ENCODE measurements at places on chromosomes 7 and 10.

- DNase-seq, result no peak
Measured at GRCh38 chr10:98417481-98417959, 2.5 kb upstream of the PYROXD2 start.

- DNase-seq, result peak; percentile 82
Measured at GRCh38 chr10:49398000-49398861, 2.3 kb upstream of the DRGX start.

- DNase-seq, result no peak
Measured at GRCh38 chr10:126017961-126018560, 121.7 kb downstream of the FANK1 start.

- no peak for DNase-seq
Measured at GRCh38 chr7:51327287-51327717, 10.7 kb upstream of the COBL start.

GRCh38 chr10:395665-396064 lies 260.4 kb downstream of the ZMYND11 start:
- no peak for DNase-seq

Measured in activated naive CD8-positive, alpha-beta T cell treated with anti-CD3 and anti-CD28 coated beads, Interleukin-2, amount 10 ng/mL, durations not matched to agents 7 days and 5 days (primary cell).